GOT3 (cell line): ENCODE measurements at places on chromosomes 2 and 18.
A peak's percentile ranks its signal among the peaks of the same experiment; 100 is the strongest.

DNA sequence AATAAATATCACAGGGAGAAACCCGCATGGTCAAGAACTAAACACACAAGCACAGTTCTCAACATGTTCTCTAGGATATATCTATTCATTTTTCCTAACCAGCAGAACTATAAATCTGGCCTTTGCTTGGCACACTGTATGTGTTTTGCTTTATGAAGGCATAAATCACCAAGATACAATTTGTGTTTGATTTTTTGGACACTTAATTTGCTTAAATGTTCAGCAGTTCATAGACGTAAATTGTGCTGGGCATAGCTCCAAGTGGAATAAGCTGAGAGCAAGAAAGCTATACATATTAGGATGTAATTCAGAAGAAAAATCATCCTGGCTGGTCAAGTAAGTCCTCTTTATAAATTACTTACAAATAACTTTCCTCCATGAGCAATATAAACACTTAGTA lies 341.5 kb upstream of the ATP5MC3 start:
- no peak for DNase-seq

GRCh38 chr2:9897331-9897737 lies 54.1 kb downstream of the TAF1B start:
- DNase-seq = peak; percentile 22

- no peak for DNase-seq
Measured at GRCh38 chr2:48549972-48550371, 20.0 kb downstream of the STON1 start.

GRCh38 chr2:5991305-5991968 lies 299.3 kb downstream of the SOX11 start:
- DNase-seq = no peak

DNA sequence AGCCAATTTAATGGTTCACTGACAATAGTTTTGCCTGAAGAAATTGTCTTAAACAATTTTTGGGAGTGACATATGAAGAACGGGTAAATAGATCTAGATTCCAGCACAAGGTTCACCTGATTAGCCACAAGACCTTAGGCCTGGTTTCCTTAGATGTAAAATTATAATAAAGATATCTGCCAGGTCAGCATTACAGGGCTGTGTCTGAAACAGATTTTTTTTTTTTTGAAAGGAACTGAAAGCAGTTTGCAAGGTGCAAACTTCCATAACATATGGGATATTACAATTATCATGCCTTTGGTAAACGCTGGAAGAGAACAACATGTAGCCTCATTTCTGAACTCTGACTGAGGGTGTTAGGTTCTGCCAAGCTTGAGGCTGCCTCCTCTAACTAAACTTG lies 599.4 kb downstream of the ERBB4 start:
- DNase-seq = no peak

DNA sequence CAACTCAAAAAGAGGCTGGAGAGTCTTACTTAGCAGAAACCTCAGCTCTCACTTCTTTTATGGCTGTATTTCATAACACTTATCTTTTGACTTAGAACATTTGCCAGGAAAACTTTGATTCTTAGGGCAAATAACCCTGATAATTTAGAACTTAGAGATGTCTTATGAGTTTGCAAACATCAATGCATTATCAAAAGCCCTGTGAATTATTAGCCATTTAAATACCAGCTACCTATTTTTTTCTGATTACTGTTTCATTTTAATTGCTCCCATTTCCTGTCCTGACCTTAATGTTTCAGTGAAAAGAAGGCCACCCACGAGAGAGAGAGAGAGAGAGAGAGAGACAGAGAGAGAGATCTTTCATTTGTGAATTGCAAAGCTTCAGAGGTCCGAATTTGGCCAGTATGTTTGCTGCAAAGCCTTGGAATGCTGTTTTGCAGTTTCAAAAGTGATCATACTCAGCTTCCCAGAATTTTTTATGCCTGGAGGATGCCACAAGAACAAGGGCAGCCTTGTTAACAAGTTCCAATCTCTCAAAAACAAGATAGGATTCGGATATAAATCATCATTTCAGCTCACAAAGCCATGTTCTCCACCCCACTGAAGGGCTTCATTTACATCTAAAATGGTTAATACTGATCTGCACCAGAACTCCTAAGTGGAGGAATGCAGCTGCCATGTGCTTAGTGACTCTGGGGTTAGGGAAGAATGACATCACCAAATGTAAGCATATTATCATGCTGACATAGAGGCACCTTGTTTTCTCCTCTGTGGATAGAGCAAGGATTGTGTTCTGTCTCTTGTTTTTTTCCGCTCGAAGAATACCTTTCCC lies 478.2 kb downstream of the ARHGAP15 start:
- no peak for DNase-seq

DNA sequence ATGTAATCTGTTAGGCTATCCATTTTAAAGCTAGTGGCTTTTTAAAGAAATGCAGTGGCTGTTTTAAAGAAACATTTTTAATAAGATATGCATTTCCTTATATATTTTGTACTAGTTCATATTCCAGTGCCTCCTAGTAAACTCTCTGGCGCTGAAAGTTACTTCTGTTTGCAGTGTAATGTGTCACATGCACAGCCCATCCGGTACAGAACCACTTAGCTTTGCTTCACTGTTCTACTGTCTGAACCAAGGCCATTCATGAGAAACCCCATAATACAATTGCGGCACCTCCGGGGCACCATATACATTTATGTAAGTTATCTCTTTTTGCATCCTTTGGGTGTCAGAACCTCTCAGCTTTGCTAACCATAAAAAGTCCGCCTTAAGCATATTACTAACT lies 114.6 kb upstream of the KCTD1 start:
- no peak for DNase-seq

GRCh38 chr2:7673853-7674252 lies 756.6 kb downstream of the RNF144A start:
- no peak for DNase-seq

DNA sequence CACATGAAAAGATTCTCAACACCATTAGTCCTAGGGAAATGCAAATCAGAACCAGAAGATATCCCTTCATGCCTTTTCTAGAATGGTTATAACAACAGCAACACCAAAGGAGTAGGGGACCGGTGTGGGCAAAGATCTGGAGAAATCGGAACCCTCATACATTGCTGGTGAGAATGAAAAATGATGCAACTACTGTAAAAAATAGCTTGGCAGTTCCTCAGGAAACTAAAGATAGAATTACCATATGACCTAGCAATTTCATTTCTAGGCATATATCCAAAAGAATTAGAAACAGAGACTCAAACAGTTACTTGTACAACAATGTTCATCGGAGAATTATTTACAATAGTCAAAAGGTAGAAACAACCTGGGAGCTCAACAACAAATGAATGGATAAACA lies 29.2 kb upstream of the CDH7 start:
- DNase-seq = no peak

DNA sequence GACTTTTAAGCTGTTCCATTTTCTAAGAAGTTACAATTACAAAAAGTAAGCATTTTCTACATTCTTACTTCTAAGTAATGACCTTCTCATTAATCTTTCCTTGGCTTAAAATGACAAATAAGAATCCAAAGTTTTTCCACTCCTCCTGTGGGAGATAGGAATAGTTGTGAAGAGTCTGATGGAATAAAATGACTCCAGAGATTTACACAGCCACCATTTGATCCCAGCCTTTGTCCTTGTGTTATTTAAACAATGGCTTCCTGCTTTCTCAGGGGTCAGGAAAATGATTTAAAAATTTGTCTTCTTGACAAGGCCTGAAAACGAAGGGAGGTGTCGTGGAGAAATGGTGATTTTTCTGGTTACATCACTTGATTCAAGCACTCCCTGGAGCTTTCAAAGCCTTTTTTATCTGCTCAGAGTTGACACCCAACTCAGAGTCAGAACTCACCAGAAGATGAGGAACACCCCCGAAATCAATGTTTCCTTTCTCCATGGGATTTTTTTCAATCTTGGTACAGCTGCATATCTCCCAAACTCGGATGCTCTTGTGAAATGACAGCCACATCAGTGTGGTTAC lies 106.5 kb downstream of the GALNT3 start:
- DNase-seq = no peak

DNA sequence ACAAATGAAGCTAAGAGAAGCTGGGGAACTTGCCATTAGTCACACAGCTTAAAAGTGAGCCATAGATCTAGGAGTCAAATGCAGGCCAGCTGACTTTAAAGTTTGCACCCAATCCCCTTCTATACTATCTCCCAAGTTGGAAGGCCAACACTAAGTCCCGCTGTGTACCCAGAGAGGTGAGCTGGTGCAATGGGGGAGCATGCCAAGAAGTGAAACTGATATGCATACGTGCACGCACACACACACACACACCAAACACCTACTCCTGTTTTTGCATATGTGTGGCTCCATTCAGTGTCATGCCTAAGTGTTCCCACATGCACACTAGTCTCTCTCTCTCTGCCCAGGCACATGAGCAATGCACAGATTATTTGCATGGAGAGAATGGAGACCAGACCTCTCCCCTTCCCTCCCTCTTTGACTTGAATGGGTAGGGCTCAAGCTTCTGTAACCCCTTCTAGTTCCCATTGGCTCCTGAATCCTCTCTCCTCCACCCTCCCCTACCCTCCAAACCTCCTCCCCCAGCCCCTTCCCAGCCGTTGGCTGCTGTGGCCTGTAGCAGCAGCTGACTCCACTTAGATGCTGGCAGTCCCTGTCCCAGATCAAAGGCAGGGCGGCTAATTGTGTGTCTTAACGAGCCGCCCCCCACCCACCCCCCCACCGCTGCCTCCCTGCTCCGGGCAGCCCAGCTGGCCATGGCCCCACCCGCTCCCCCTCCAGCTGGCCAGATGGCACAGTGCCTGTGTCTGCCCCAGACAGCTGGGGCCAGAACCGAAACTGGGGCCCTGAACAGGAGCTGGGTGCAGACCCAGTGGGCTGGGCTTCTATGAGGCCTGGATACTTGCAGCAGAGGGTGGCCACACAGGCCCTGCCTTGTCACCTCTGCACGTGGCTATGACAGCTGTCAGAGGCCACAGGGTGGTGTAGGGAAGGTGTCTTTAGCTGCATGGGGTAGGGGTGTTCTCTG lies 5.6 kb downstream of the WNT10A start:
- DNase-seq = no peak

DNA sequence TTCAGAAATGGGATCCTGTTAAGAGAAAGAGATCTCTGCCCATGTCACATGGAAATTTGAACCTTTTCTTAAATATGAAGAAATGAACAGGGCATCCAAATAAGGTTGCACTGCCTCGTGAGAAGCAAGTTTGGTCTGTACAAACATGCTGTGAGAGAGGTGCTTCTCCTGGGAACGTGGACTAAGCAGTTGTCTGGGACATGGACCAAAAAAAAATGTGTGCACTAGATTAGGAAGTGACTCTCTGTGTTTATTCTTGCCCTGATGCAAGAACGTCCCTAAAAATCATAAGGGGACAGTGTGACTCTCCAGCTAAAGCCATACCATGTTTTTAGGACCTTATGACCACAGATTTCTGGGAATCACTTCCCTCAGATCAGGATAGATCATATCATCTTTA lies 23.7 kb upstream of the GCG start:
- DNase-seq = no peak

DNA sequence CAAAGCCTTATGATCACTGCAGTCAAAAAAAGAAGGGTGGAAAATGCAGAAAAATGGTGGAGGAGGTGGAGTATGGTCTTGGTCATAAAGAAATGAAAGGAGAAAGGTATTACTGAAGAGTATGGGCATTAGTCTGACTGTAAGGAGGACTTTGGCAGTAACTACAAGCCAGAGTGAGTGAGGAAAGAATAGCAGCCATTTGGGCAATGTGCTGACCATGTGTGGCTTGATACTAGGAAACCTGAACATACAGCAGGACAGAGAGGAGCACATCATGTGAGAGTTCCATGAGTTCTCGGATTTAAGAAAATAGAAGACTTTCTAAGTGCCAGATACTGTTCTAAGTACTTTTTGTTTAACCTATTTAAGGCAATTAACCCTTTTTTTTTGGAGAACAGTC lies 8.5 kb downstream of the DTNA start:
- no peak for DNase-seq

GRCh38 chr2:108315444-108315934 lies 26.8 kb downstream of the SULT1C2 start:
- no peak for DNase-seq

DNA sequence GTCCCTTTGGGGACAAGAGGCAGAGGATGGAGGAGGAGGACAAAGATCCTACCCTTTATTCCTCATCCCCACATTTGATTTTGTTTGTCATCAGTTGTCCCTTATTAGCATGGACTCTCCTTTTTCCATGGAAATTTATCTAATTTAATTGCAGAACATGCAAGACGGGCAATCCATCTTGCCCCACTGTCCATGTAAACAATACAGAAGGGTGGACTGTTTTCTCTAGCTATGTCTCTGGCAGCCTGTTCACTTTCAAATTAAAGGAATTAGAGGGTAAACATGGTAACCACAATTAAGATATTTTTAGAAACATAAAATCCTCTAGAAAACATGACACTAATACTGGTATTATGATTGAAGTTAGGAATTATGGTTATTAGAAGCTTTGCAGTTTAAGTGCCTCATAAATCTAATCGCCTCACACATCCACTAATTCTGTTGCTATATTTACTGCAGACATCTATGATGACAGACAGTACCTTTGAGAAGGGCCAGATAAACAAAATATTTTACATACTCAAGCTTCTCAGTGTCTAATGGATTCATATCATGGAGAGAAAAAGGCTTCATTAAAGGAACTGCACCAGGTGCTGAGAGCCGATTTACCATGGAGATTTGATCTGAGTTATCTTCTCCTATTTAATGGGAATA lies 215.5 kb downstream of the LNPK start:
- no peak for DNase-seq

DNA sequence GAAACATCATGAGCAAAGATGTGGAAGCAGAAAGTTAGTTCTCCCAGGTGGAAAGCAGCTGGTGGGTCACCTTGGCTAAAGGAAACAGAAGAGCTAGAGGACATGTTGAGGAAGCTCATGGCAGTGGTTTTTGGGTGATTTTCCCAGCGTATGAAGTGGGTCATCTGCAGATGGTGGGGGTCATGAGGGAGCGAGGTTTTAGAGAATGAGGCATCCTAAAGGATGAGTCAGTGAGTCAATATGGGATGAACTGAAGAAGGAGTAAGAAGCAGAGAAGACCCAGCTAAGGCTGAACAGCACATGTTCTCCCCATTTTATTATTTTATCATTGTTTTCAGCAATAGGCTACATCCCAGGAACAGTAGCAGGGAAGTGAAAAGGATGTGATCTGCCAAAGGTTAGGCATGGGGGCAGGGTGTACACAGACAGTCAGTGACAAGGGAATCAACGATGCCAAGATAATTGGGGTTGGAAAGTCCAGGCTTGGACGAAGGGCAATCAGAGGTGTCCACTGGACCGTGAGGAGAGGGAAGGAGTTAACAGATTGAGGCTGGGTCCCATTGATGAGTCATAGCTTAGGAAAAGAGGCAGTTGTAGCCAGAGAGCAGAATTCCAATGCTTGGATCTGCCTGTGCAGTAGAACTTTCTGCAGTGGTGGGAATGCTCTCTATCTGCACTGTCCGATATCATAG lies 289.3 kb upstream of the RAB12 start:
- DNase-seq = no peak

DNA sequence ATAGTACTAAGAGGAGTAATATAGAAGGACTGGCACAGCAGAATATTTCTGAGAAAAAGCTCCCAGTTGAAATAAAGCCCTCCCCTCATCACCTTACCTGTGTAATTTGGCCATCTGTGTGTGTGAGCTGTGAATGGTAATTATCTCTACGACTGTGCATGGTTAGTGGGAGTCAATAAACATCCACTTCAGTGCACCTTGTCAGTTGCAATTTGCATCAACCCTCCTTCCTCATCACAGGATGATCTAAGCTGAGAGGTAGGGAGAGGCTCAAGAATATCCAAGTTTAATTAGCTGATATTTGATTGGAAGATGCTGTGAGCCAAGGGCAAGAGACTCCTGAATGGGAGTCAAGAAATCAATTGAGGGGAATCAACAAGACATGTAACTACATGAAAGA lies 694.9 kb upstream of the KLHL29 start:
- no peak for DNase-seq
